Kasumi-1 (cell line): ENCODE measurements at places on chromosomes 1 and 21.

DNA sequence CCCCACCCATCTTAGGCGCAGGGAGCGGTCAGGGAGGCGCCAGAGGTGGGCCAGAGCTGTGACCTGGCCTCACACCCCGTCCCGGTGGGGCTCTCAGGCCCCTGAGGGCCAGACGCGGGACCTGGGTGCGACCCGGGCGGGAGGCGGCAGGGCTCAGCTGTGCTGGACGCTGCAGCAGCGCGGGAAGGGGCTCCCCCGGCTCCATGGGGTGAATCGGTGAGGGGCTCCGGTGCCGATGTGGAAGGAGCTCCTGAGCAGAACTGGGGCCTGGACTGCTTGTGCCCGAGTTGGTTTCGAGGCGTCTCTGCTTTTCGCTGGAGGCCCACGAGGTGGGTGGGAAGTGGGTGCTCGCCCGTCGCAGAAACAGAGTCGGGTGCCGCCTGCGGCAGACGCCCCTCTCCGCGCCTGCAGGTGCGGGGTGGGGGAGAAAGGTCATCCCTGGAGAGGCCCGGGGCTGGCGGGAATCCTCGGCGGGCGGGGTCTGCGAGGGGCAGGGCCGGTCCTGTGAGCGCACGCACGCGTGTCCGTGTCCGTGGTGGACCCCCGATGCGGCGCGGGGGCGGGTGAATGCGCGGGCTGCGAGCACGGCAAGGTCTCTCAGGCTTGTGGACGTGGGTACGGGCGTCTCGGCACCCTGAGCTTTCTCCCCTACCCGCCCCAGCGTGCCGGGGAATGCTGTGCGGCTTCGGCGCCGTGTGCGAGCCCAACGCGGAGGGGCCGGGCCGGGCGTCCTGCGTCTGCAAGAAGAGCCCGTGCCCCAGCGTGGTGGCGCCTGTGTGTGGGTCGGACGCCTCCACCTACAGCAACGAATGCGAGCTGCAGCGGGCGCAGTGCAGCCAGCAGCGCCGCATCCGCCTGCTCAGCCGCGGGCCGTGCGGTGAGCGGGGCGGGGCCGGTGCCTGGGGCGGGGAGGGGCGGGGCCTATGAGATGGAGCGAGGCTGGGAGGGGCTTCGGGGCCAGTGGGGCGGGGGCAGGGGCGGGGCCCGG lies 20.4 kb downstream of the AGRN start:
- peak; percentile 46 for DNase-seq

- DNase-seq: no peak
These were observed 1.0 kb downstream of the PER3 start for GRCh38 chr1:7785108-7785507.

- DNase-seq: no peak
These were observed 4.5 kb downstream of the PMVK start for GRCh38 chr1:154931940-154932487.

GRCh38 chr1:53392460-53392859 lies 64.6 kb upstream of the LRP8 start:
- no peak for DNase-seq

GRCh38 chr1:41496080-41497055 lies 11.9 kb upstream of the EDN2 start:
- peak; percentile 36 for DNase-seq

GRCh38 chr1:66231217-66231616 lies 302.7 kb upstream of the SGIP1 start:
- no peak for DNase-seq
